ENCODE measurements at places on chromosomes 11 and 22.

DNA sequence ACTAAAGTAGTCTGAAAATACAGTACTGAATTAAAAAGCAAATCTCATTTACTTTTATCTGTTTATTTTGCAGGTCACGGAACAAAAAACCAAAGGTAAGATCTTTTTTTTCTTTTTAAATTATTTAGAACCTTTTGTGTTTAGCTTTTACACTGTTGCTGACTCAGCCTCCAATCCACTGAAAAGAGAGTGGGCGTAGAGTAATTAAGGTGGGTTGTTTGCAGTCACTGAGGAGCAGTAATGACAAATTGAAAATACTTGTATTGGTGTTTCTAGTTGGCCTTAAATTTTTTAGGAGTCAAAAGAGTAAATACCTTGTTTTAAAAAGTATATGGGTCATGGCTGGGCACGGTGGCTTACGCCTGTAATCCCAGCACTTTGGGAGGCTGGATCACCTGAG lies 73.4 kb downstream of the TNRC6B start:
- no peak for DNase-seq

GRCh38 chr11:118885831-118886565 lies 2.3 kb downstream of the CXCR5 start:
- DNase-seq: no peak

DNA sequence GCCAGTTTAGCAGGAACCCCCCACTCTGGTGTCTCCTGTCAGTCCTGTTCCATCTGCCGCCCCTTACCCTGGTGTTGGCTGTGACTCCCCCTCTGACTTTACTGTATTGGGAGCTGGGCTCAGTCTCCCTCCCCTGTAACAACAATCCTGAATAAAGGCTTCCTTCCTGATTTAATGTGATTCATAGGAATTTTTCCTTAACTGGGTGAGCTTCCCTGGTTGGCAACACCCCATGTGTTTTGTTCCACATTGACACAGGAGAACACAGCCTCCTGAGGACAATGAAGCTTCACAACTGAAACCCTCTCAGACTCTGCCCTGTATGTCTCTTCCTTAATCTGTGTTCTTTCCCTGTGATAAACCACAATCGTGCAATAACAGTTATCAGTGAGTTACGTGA lies 8.4 kb downstream of the APOL4 start:
- no peak for DNase-seq

GRCh38 chr11:94786264-94787126 lies 18.3 kb downstream of the AMOTL1 start:
- no peak for DNase-seq

DNA sequence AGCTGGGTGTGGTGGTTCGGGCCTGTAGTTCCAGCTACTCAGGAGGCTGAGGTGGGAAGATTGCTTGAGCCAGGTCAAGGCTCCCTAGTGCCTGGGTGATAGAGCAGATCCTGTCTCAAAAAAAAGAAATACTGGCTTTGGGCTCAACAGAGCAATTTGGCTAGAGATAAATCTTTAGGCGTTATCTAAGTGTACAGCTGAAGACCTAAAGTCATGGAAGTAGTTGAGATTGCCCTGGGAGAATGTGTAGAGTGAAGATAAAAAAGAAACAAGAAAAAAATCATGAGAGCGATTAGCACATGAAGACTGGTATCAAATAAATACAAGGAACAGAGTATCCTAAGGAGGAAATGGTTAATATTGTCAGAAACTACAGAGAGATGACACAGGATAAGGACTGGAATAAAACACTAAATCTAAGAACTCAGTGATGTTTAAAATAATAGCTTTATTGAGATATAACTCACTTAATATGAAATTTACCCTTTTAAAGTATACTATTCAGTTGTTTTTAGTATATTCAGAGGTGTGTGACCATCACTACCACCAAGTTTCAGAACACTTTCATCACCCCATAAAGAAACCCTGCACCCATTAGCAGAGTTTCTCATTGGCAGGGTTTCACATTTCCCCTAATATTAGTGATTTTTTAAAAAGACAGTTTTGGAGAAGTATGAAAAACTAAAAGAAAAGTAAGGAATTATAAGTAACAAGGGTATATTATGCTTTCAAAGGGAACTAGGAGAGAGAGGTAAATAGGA lies 20.7 kb downstream of the PIK3C2A start:
- no peak for DNase-seq

- no peak for DNase-seq
Measured at GRCh38 chr11:106063009-106063408, 14.1 kb downstream of the KBTBD3 start.

DNA sequence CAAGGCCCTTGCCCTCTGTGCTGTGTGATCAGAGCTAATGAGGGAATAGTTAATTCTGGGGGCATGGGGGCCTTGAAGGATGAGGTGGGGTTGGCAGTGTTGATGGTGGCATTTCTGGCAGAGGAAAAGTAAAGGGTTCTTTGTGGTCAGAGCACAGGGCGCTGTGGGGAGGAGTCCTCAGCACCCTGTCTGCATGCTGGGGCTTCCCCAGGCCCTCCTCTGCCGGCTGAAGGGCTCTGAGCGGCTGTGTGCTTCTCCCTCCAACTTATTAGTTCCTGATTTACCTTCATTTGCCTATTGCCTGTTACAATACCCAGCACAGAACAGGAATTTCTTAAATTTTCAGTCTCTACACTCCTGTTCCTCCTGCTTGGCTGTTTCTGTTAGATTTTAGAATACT lies 122.8 kb downstream of the HIPK3 start:
- DNase-seq: no peak

DNA sequence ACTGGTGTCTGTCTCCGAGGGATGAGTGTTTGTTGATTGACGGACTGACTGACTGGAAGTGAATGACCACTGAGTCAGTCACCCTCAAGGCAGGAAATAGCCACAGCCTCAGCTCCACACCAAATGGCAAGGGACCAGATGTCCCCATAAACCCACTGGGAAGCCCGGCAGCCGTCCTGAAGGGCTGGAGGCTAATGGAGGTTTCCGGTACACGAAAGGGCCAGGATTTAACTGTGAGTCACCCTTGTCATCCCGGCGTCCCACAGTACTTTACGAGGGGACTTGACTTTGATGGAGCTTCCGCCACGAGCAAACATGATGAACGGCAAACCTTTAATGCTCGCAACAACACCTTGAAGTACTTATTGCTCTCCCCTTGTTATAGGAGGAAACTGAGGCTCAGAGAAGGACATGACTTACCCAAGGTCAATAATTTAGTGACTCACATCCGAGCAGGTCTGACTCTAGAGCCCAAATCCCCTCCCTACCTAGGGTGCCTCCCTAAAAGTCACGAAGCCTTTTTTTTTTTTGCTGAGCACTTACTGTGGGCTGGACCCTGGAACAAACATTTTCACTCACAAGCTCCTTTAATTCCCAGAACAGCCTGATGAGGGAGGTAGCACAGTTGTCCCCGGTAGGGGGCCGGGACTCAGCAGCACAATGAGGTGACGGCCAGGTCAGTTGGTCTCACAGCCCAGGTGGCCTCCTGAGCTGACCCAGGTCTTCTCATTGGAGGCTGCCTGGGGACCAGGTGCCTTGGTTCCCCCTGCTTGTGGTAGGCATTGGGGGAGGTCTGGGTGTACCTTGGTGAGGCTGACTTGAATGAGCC lies 25.2 kb upstream of the GCAT start:
- no peak for DNase-seq

DNA sequence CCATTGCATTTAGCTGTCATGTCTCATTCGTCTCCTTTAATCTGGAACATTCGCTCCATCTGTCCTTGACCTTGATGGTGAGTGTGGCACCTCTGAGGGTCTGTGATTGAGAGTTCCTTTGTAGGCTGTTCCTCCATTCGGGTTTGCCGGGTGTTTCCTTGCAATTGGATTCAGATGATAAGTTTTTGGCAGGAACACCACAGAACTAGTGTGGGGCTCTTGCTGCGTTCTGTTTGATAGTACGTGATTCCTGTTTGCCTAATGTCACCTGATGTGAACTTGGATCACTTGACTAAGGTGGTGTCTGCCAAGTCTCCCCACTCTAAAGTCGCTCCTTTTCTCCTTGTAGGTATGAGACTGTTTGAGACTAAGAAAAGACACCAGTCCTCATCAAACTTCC lies 109.7 kb upstream of the TMEM45B start:
- DNase-seq: no peak

DNA sequence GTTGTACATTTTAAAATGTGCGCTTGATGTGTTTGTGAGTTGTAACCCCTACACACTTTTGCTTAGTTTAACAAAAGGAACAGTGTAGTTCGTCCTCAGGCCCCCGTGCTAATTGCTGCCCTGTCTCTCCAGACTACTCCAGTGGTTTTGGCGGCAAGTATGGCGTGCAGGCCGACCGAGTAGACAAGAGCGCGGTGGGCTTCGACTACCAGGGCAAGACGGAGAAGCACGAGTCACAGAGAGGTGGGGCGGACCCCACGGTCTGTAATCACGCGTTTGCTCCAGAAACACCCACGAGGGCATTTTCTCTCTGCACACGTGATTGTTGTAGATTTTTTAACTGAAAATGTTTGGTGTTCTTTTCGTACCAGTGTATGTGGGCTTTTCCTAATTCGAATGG lies 18.6 kb downstream of the CTTN start:
- no peak for DNase-seq

- DNase-seq: no peak
Measured at GRCh38 chr11:133948711-133949110, 8.1 kb downstream of the IGSF9B start.

DNA sequence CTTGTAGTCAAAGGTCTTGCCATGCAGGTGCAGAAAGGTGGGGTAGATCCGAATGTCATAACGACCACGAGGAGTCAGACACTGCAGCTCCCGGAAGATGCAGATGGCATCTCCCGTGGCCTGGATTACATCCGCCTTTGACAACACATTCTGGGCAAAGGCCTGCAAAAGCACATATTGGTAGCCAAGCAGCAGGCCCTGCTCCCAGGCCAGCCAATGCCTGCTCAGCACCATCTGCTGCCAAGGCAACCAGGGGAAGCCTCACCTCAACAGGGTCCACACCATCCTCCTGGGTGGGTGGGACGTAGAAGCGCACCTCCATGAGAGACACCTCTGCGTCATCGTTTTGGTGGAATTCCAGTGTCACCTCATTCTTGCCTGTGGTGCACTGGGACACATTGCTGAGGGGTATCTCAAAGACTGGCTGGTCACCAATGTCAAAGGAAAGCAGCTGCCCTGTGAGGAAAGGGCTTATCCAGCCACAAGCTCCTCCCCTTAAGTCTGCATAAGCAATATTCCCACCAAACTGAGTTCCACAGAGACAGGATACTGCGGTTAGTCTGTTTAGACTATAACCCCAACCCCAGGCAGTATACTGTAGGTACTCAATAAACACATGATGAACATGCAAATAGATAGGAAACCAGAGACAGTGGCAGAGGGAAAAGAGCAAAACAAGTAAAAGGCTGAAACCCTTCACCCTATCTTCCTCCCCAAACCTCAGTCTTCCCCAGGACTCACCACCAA lies 2.8 kb downstream of the SSRP1 start:
- no peak for DNase-seq

DNA sequence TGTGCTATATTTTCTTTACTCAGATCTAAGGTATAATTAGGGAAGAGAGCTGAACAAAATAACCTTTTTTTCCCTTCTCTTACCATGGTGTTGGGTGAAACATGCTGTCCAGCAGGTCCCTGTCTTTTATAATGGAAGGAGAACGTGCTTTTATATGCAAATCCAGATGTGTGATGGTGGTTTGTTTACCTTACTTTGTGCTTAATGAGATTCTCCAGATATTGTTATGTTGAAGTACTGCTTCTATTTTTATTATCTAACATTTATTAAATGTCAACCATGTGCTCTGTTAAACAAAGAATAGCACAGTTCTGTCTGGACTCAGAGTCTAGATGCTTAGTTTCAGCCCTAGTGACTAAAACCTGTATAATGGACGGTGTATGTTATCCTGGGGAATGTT lies 10.1 kb upstream of the GRIK4 start:
- DNase-seq: no peak

DNA sequence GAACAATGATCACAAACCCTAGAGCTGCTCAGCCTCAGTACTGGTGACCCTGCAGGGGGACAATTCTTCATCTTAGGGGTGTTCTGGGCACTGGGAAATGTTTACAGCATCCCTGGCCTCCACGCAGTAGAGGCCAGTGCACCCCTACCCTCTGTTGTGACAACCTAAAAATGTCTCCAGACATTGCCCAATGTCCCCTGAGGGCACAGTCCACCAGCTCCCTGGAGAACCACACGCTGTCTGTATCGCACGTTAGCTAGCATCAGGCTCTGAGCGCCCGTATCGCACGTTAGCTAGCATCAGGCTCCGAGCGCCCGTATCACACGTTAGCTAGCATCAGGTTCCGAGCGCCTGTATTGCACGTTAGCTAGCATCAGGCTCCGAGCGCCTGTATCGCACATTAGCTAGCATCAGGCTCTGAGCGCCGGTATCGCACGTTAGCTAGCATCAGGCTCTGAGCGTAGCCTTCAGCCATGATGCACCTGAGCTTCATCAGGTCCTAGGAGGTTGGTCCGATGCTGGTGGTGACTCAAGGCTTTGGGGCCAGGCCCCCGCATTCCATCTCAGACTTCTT lies 111.1 kb upstream of the ANO1 start:
- no peak for DNase-seq

- DNase-seq: no peak
Measured at GRCh38 chr11:78840200-78840599, 265.5 kb upstream of the NARS2 start.

- DNase-seq: no peak
Measured at GRCh38 chr22:49268924-49269323, 558.7 kb downstream of the BRD1 start.

DNA sequence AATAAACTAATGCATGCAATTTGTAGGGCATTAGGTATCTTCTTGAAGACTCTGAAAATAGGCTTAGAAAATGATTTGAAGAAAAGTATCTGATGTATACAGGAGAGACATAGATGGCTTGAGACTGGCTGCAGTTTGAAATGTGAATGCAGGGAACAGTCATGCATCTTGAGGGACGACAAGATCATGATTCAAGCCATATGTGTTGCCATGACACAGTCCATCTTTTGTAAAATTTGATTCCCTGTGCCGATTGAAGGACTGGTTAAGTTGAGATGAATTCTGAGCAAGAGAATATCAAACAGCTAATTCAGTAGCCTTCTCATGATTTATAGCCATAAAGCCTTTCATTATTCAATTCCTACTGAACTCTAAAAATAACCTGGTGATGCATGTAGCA lies 231.6 kb downstream of the CASP12 start:
- DNase-seq: no peak

GRCh38 chr22:49018601-49019000 lies 809.1 kb downstream of the BRD1 start:
- no peak for DNase-seq

DNA sequence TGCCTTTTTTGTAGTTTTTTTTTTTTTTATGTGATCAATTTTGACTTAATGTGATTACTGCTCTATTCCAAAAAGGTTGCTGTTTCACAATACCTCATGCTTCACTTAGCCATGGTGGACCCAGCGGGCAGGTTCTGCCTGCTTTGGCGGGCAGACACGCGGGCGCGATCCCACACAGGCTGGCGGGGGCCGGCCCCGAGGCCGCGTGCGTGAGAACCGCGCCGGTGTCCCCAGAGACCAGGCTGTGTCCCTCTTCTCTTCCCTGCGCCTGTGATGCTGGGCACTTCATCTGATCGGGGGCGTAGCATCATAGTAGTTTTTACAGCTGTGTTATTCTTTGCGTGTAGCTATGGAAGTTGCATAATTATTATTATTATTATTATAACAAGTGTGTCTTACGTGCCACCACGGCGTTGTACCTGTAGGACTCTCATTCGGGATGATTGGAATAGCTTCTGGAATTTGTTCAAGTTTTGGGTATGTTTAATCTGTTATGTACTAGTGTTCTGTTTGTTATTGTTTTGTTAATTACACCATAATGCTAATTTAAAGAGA lies 12.5 kb downstream of the CCND1 start:
- DNase-seq: no peak

GRCh38 chr11:34345991-34346480 lies 11.8 kb downstream of the ABTB2 start:
- no peak for DNase-seq

GRCh38 chr11:96878299-96879051 lies 488.7 kb downstream of the JRKL start:
- no peak for DNase-seq
